Mesenteric fat pad (tissue), 1 donor: ENCODE measurements at places on chromosomes 7 and 10.

- no peak for DNase-seq
Measured at GRCh38 chr10:116699049-116699448, 43.3 kb downstream of the HSPA12A start.

DNA sequence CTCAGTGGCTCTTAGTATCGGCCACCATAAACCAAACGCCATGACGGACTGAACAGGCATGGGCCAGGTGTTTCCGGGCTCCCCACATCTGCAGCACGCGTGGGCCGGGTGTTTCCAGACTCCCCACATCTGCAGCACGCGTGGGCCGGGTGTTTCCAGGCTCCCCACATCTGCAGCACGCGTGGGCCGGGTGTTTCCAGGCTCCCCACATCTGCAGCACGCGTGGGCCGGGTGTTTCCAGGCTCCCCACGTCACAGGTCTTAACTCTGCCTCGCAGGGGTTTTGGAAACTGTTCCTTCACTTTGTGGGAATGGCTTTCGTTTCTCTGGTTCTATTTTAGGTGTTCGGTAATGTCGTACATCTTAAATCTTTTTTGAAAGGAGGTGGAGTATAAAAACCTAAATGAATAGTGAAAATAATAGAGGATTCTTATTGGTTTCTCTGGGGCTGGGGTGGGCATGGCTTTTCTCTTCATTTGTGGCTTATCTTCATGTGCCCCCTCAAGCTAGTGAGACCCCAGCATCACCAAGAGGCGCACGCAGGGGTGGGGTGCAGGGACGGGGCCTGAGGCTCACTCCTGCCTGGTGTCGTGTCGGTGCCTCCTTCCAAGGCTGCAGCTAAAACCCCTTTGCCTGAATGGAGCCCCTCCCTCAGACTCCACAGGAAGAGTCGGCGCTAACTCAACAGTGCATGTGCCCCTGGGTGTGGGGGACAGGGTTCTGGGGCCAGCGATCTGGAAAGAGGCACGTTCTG is 126.3 kb downstream of the WDR37 start:
- no peak for DNase-seq

DNA sequence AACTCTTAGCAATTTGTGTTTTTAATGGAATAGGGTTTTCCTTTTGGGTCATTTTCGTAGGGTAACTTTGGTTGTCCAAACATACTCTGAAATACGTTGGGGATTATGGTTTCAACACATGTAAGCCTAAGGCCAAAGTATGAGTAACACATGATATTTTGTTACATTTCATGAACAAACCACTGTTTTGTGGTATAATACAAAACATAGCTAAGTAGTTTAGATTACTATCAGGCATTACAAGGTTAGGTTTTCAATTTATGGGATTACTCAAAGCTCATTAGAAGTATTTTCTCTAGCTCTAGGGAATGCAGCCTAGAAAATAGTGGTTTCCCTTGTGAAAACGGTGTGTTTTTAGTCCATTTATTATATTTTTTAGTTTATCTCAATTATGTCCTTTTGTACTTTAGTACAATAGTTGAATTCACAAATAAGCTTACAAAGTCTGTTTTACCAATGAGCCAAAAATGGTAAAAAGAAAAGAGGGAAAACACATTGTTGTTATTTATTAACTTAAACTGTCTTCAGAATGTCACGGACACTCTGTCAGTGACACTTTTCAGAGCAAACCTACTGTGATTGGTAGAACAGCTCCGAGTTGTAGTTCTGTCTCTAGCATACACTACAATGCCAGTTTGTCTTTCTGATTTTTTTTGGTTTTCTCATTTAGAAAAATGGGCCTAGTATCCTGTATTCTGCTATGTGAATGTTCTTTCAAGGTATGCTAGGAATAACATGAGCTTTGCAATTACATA is 473.7 kb downstream of the SUGCT start:
- DNase-seq = no peak

DNA sequence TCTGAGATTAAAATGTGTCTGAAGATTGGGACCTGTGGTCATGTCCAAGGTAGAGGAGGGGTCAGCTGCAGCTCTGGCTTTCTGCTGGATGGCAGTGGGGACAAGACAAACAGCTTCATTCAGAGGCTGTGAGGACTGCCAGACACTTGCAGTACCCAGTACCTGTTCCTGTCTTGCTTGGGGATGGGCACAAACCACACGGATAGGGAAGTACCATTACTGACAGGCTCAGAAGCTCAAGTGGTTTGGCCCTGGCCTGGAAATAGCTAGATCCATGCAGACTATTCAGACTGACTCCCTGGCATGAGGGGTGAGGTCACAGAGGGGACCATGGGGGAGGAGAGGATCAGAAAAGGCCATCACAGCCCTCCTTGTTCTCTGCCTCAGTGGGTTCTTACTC is 56.0 kb upstream of the COMTD1 start:
- DNase-seq = no peak

GRCh38 chr7:132023466-132023865 is 467.0 kb upstream of the PODXL start:
- no peak for DNase-seq

GRCh38 chr7:45000093-45001032 is at the start of gene CCM2:
CCM2 (plus strand) TSS chr7:45000201; CDS start chr7:45000334, 133 bp downstream.
- DNase-seq = no peak

DNA sequence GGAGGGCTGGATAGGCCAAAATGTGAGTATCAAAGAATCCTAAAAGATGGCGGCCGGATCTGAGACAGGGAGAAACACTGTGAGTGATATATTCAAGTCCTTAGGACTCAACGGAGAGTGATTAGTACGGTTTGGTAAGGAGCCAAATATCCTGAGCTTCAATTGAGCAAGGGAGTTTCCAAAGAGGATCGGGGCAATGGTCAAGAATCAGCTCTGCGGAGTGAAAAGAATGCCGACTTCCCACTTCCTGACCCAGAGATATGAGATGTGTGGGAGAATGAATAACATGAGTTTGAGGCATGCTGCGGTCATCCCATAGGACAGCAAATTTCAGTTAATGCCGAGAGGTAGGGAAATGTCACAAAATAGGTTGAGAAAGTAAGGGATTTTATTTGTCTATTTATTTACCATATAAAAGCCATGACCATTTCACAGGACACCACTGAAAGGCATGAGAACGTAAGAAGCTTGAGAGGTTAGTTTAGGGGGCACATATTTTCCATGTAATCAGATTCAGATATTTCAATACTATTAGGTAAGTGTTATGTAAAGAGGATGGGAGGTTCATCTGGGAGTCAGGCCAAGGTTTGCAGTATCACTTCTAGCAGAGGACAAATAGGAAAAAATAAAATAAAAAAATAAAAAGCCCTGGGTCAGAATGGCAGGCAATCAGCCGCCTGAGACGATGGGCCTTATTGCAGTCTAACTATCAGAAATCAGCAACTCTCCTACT is 165.6 kb downstream of the HGF start:
- no peak for DNase-seq
